Stimulated activated CD8-positive, alpha-beta memory T cell treated with anti-CD3 and anti-CD28 coated beads, Interleukin-7, amount 100 ng/mL, for 1 hour (primary cell): ENCODE measurements at places on chromosomes 5 and 9.

DNA sequence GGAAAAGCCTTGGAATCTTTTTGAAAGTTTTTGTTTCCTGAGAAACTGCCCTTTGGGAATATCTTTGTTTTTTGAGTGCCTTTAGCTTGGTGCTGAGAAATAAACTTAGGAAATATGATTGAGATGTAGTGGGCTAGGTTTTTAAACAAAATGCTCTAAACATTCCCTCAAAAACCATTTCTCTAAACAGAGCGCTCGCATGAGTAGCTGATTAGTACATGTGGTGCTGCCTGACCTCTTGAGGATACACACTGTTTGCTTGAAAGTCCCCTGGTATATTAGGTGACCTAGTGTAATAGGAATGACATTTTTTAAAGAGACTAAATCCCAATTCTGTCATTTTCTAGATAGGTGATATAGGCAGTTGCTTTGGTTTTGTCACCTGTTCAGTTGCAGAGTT, 132.3 kb downstream of the ADAMTSL1 start:
- DNase-seq: no peak

DNA sequence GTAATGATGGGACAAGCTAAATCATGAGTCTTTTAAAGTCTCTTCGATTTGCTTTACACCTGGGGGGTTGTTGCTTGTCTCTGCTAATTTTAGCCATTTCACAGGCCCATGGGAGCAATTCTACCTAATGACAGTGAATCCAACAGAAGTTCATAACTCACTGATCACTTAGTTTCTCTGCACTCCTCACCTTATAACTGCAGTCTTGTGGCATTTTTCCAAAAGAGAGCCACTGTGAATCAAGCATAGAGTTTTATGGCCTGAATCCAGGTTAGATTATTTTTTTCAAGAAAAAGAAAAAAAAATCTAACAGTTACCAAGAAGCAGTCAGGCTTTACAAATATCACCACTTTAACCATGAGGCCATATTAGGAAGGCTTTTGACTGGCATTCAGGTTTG, 1.5 kb upstream of the IL7R start:
- no peak for DNase-seq

- no peak for DNase-seq
Observed at GRCh38 chr5:166961913-166962312, 1329.5 kb upstream of the WWC1 start.

- DNase-seq: no peak
Observed at GRCh38 chr5:169450464-169450863, 133.1 kb upstream of the SPDL1 start.
